COLO829 (cell line): ENCODE measurements at places on chromosomes 4 and X.

DNA sequence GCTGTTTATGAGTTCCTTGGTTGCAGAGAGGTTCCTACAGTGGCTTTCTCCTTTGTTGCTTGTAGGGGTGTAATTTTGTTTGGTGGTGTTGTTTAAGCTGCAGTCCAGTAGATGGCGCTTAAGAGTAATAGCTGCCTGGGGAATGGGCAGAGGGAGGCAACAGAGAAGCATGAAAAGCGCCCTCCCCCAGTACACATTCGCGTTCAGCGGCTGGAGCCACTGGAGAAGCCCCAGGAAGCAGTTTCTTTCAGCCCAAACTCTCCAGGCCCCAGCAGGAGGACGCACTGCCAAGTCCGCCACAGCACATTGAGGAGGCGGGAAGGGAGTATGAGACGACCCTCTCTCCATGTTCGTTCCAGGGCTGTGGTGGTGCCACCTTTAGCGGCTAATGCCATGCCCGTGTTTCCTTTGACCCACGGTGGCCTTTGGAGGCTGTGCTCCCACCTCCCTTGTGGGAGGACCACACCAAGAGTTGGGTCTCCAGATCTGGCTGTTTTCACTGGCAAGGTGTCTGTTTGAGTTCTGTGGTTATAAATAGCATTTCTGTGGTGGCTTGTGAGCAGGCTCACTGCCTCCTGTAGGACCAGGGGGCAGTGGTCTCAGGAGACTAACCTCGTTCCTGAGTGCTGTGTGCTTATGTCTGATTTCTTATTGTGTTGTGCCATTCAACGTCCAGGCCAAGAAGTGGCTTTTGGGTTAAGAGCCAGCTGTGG, 252.3 kb downstream of the ARHGAP10 start:
- peak; percentile 85 for DNase-seq

- DNase-seq, result no peak
Measured at GRCh38 chr4:14862891-14863290, 139.4 kb upstream of the CPEB2 start.

- DNase-seq, result no peak
Measured at GRCh38 chr4:74092957-74093356, 6.0 kb downstream of the CXCL2 start.

DNA sequence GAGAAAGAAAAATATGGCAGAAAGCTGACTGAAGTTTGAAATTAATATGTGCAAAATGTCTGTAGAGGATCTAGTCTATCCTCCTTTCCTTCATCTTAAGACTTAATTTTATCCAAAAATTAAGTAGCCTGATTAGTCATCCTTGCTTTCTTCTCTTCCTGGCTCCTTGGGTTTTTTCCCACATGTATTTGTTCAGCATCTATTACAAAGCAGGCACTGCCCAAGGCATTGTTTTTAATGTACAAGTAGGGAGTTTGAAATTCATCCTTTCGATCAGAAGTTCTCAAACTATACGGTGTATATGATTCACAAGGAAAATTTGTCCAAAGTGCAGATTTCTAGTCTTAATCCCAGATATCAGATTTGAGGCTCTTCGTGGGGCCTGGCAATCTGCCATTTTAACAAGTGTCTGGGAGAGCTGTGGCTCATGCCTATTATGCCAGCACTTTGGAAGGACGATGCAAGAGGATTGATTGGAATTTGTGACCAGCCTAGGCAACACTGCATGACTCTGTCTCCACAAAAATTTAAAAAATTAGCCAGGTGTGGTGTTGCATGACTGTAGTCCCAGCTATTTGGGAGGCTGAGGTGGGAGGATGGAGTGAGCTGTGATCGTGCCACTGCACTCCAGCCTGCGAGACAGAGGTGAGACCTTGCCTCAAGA, 19.4 kb upstream of the YTHDC1 start:
- DNase-seq, result no peak

- no peak for DNase-seq
Measured at GRCh38 chr4:2961811-2962441, 1.3 kb downstream of the NOP14 start.

DNA sequence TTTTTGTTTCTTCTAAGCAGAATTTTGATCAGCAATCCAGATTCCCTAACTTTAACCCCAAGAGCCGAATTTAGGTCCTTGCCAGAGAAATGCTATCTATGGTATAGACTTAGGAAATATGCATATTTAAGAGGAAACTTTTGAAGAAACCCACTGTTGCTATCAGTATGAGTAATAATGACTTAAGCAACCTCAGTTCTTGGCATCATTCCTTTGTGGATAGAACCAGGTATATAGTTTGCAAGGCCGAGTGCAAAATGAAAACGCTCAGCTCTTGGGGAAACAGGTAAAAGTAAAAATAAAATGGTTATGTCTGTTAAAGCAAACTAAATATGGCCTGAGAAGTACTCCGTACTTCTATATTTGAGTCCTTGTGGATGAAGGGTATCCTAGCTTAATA, 78.1 kb downstream of the ARSF start:
- no peak for DNase-seq

DNA sequence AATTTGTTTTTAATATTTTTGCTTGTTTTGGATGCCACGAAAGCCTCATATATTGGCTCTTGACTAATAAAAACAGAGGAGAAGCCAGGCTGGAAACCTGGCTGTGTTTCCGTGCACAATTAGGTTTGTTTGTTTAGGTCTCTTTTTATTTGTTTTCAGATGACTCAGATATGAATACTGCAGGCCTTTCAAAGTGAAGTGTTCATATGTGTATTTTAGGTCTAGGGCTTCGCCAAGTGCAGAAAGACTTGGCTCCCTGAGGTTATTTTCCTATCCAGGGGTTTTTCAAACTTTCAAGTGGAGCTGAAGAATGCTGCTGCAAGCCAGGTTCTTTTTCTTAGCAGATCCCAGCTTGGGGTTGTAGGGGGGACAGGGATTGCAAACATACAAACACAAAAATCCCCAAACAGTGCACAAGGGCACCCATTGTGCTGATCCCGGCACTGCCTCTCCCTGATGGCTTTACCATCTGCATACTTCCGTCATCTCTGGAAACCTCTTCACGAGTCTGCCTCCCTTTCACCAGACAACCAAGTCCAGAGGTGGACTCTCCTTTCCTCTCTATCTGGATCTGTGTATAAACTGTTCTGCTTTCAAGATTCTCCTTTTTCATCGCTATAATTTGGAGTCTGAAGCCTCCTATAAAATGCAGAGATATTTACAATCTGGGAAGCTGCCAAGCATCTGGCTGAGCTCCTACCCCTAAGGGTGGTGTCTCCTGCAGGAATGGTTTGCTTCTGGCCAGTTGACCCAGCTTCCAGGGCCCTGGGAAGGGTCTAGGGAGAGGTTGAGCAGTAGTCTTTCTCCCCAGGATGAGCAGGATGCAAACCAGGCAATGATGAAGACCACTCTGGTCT, 108.6 kb downstream of the SMIM20 start:
- peak; percentile 63 for DNase-seq

GRCh38 chrX:21946925-21947641, 6.6 kb downstream of the SMS start:
- no peak for DNase-seq

- DNase-seq, result no peak
Measured at GRCh38 chr4:81195475-81195874, 19.5 kb downstream of the PRKG2 start.

DNA sequence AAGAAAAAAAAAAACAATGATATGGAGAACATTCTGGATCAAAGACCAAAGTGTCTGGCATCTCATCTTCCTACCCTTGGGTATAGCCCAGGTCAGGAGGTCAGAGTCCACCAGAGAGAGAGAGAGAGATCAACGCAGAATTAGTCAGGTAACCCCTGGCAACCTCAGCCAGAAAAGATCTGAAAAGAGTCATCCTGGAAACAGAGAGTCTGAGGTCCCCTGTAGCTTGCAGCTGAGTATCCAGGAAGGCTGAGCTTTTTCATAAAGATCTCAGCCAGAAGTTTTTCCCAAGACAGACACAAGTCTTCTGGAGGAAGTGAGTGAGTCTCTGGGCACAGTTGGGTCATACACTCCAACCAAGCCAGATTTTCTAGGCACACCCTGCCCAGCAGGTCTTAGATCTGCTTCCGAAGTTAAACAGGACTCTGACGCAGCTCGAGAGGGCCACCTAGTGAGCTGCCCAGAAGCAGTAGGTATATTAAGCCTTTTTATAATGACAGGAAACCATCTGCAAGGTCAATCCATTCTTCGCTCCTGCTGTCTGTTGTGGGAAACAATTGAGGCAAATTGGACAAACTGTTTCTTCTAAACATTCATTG, 35.7 kb downstream of the ACE2 start:
- DNase-seq, result peak; percentile 62

DNA sequence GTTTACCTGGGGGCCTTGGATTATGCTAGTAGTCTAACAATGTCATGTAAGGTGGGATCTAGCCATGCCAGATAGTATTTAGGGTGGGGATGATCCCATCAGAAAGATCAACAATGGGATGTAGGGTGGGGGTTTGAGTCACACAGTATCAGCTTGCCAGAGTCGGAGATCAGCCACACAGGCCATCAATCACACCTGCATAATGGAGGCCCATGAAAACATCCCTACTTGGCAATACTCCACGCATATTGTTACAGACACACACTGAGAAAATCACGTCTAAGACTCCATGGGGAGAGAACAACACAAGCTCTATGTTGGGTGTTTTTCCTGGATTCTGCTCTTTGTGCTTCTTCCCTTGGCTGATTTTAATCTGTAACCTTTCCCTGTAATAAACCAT, 49.5 kb upstream of the SLC25A4 start:
- DNase-seq, result no peak

DNA sequence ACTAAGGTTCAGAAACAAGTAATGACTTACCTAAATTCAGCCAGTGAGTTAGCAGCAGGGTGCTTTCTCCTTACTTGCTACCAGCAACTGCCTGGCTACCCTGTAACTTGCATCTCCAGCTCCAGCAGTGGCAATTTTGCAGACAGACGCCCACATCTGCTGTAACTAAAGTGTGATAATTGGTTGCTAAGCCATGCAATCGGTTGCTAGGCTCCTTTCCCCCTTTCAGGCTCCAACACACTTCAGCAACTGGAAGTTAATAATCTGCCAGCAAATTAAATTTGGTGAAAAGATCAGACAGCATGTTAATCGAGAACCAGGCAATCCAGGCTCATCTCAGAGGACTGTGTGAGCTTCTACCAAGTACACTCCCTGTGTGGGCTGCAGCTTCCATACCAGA, 24.2 kb upstream of the ARHGEF9 start:
- no peak for DNase-seq

GRCh38 chr4:71595576-71596108, 188.2 kb downstream of the GC start:
- peak; percentile 88 for DNase-seq

GRCh38 chr4:112031712-112032328, 113.4 kb upstream of the FAM241A start:
- DNase-seq, result peak; percentile 58

DNA sequence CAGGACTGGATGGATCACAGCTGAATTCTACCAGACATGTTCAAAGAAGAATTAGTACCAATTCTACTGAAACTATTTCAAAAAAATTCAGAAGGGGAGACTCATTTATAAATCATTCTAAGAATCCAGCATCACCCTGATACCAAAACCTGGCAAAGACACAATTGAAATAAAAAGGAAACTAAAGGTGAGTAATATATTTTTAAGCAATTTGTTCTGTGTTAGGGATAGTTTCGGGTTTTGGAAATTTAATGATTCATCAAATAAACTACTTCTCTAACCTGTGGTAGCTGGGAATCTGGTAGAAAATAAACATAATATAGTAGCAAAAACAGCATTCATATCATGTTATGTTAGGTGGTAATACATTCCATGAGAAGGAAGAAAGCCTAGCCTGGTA, 662.2 kb upstream of the BOD1L1 start:
- DNase-seq, result no peak

DNA sequence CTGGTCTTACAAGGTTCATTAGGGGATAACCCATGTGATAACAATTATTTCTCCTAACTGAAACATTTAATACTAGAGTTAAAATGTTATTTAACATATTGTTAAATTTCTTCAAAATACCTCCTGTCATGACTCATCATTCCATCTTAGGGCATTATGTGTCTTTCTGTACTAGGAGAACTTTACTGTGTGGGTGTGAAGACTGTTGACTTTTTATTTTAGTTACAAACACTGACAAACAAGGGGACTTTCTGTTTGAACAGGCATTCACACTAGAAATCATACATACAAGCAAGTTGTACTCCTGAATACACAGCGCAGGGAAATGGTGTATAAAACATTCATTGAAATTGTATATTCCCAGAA, 175.9 kb downstream of the FBXW7 start:
- peak; percentile 57 for DNase-seq

DNA sequence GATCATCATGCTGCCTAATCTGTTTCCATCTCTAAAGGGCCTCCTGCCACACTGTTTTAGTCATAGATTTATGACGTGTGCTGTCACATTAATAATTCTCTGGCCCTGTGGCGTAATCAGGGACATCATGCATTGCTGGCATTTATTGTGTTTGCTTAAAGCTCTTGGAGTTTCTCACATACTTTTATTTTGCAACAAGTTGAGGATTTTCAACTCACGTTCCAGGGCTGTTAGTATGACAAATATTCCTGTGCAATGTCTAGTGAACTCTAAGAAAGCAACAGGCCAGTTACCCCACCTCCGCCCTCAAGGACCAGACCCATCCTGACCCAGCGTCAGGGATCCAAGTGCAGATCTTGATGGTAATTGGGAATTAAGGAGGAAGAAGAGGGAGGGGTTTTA, 7.8 kb upstream of the PIGA start:
- no peak for DNase-seq

- DNase-seq, result peak; percentile 56
Measured at GRCh38 chr4:87838890-87839591, 6.3 kb downstream of the MEPE start.

- DNase-seq, result no peak
Measured at GRCh38 chr4:162154862-162155540, 8.8 kb downstream of the FSTL5 start.

DNA sequence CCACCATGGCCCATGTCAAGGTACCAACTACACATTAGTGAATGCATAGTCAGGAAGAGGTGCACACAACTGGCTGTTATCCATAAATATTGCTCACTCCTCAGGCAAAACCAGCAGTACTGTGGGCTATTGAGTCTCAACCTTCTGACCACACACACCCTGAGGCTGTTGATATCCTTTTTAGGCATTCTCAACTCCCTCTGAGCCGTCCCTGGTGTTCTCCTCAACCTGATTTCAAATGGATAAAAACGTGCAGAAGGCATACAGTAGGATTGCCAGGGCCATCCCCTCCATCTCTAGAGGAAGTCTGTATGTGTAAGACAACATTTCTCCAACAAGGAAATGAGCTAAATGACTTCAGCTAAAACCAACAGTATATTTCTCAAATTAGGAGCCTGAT, 98.7 kb upstream of the KLHL13 start:
- DNase-seq, result no peak

DNA sequence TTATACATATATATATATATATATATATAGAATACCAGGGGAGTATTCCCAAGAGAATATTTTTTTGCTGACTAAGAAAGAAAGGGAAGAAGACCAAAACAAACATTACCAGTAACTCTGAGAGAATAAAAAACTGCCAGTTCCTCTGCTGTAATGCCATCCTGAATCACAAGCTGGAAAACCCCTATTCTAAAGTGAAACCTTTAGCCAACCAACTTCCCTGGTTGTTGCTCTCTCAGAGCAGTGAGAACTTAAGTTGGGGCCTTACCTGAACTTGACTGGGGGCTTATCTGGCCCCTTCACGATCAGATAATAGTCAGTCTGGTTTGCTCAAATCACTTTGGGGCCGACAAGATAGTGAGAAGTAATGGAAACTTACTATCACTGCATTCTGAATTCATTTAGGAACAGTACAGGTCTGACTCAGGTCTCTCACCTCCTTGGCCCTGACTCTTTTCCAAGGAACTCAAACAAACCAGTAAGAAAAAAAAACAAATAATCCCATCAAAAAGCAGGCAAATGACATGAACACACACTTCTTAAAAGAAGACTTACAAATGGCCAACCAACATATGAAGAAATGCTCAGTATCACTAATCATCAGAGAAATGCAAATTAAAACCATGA, 62.5 kb downstream of the CD40LG start:
- DNase-seq, result no peak
